ENCODE measurements at places on chromosomes 6 and 20. TPM values are rescaled to one million over a fixed set of nuclear protein-coding genes. Genes with fewer than 3 reads are reported as not detected.
A peak's percentile ranks its signal among the peaks of the same experiment; 100 is the strongest.

DNA sequence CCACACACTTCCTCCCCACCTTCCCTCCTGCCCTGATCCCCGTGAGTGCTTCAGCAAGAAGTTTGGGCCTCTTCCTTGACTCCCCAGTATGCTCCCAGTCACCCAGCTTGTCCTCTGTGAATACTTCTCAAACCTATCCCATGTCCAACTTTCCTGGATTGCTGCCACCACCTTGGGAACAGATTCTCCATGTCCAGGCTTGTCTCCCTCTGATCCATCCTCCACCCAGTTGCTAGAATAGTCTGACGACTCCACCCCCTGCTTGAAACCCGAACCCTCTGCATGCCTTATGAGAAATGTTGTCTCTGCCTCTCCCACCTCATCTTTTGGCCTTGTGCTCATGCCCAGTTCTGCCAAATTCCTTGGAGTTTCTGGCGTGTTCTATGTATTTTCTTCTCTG lies 108.0 kb downstream of the PPP1R14C start:
- DNase-seq: peak; percentile 64

DNA sequence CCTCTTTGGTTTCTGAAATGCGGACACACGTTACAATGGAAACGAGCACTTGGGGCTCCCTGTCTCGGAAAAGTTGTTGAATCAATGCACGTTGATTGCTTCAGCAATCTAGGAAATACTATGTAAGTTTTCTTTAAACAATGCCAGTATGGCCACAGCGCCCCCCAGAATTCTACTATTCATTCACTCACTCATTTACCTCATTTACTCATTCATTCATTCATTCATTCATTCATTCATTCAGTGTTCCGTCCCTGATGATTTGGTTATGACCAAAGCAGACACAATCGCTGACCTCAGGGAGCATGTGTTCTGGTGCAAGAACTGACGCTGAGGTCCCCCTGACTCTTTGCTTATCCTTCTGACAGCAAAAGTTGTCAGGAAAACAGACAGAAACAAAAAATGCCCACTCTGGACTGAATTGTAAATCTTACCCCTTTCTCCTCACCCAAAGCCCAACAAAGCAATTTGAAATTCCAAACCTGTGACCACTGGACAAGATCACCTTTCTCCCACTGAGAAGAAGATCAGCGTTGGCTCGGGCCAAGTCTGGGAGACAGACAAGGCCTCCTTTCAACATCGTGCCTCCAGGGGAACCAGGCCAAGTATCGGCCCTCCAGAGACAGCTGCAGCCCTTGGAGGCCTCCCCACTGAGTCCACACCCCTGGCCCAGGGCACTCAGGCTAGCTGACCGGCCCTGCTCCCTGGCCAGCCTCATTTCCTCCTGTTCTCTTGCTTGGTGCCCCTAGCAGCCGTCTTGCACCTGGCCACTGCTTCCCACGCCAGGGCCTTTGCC lies 15.0 kb upstream of the PMEPA1 start:
- DNase-seq: no peak

DNA sequence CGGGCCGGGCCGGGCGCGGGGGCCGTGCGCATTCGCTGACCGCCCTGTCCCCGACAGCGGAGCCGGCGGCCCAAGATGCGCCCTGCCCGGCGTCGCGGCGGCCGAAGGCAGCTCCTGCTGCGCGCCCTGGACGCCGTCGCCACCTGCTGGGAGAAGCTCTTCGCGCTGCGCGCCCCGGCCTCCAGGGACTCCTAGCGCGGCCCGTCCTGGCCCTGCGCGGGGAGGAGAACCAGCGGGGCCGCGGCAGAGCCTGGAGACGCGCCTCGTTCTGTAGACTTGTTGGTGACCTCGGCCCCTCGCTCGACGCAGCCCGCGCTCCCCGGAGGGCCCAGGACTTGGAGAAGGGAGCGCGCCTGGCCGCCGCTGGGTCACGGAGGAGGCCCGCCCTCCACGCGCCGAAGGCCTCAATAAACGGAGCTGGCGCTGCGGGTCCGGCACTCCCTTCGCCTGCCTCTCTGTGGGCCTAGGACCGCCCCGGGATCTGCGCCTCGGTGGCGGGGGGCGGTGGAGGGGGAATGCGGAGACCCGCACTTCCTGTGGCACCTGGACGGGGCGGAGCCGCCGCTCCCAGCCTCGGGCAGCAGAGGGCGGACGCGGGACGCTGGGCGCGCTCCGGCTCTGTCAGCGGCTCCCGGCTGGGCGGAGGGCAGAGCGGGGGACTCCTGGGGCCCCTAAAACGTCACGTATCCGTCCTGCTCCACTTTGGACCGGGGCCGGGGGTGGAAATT lies 2.7 kb downstream of the C20orf204 start:
- peak; percentile 94 for DNase-seq

The L3MBTL3 gene
- 23.7 TPM for total RNA-seq

The ELOVL5 gene
- total RNA-seq: 105 TPM
